ENCODE measurements at places on chromosomes 2 and 18.

DNA sequence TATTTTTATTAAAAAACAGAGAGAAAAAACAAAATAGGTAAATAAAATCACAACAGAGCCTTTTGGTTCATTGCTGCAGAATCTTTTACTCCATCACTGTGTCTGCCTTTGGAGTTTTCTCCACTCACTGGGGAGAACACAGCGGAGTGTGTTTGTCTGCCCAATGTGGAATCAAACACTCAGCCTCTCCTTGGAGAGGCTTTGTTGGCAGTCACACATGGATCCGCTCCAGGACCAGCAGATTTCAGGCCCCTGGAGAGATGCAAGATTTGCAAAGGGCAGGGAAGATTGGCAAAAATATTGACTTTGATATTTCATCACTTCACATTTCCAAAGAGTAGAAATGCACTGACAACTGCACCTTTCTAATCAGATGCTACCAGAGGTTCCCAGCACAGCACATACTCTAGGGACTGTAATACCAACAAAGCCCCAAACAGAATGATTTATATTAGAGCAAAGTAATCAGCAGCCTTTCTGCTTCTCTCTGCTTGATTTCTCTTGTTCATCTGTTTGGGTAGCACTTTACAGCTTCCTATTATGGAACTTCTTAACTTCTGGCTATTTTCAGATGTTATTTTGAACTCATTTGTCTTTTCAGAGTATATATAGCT lies 1898.8 kb upstream of the PIK3C3 start:
- no peak for DNase-seq

- no peak for DNase-seq
Observed at GRCh38 chr18:48673853-48674721, 135.3 kb downstream of the CTIF start.

DNA sequence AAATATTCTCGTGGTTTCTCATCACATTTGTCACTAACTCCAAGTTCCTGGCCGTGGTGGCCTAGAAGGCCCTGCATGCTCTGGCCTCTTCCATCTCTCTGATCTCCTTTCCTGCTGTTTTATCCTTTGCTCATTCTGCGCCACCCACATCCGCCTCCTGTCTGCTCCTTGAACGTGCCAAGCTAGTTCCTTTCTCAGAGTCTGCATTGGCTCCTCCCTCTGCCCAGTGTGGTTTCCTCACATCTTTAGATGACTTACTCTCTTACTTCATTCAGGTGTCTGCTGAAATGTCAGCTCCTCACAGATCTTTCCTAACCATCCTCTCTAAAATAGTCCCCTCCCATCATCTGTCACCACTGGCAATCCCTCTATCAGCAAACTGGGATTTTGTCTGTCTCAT lies 158.6 kb upstream of the RBMS1 start:
- peak; percentile 54 for DNase-seq

DNA sequence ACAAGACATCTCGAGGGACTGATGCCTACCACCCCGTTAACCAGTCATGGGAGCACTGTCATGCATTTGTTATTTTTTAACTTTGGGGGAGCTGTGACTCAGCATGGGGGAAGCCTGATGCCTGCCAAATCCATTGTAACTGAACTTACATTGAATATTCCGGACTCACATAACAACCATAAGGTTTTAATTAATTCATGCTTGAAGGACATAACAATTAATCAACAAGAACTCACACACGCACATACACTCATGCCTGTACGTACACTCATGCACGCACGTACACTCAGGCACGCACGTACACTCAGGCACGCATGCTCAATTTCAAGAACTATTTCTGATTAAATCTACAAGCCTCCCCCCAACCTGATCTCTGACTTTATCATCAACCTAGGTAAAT lies 1639.1 kb downstream of the SUCLG1 start:
- DNase-seq: no peak

DNA sequence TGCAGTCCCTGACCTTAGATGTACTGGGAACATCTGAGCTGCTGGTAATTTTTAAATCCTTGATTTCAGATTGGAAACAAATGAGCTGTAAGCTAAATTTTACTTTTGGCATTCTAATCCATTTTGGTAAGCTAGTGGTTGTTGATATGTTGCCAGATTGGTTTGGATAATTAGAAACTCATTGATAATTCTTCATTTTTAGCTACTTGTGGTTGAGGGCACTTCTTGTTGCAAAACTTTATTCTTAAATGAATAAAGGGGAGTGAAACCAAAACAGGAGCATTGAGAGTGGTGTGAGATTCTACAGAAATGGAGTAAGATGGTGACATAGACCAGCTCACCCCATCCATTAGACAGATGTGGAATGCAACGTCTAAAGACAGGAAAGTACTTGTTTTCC lies 64.5 kb downstream of the ITGB1BP1 start:
- no peak for DNase-seq

- no peak for DNase-seq
Observed at GRCh38 chr2:11344956-11345677, 681 bp upstream of the ROCK2 start.

DNA sequence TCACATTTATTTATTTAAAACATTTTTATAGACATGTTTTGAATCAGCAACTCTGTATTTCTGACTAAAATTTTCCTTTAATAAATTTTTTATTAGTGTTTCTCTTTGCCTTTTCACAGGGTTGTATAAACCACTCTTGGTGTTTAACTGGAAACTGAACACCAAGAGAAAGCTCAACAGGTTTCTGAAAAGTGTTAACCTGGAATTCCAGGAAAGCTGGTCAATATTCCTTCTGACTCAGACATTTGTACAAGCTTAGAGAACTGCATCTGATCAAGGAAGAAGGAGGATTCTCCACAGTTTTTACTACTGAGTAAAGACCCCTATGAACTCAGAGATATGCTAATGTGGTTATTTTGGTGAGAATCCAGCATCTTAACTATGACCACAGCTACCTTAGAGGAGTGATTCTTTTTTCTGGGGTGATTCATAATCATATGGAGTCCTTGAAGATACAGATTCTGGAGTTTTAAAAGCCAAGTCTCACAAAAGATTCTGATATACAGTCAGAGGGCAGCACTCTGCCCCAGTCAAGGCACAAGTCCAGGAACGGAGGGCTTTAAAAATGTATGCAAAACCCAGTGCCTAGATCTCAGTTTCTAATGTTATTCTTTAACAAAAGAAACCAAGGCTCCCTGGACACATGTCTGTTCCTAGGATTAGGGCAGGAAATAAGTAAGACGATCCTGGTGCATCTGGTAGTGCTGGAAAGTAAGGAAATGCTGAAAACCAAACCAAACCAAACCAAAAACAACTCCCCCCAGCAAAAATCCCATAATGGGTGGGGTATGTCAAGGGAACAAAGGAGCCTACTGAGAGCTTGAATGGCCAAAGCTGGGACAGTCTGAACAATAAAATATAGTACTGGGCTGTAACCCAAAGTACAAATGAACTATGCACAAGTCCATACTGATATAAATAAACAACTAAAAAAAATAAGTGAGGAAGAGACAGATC lies 85.1 kb upstream of the FZD5 start:
- DNase-seq: no peak

GRCh38 chr2:238290091-238290509 lies 1.7 kb upstream of the PER2 start:
- peak; percentile 14 for DNase-seq

DNA sequence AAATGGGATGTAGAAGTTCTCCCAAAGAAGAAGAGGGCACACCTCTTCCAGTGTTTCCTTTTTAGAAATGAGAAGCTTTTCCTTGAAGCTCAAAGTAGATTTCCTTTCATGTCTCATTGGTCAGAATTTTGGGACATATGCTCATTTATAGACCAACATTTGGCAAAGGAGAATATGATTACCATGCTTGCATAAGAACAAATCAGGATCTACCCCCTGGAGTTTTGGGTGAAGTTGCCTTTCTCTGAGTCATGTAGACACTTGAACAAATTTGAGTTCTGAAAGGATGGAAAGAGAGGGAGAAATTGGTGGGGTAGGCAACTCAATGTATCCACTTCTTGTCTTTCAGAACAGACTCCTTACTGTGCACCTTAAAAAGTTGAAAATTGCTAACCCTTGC lies 409.0 kb downstream of the SLC4A3 start:
- DNase-seq: no peak

- no peak for DNase-seq
Observed at GRCh38 chr2:172813314-172813888, 77.8 kb downstream of the RAPGEF4 start.

Data from activated T-cell treated with anti-CD3 and anti-CD28 coated beads for 24 hours (primary cell).